SJCRH30 (cell line): ENCODE measurements at places on chromosomes 3 and 15.

- DNase-seq, result no peak
These were observed 22.6 kb downstream of the PLA2G4D start for GRCh38 chr15:42071717-42072116.

- no peak for DNase-seq
These were observed 277.0 kb upstream of the LRRC3B start for GRCh38 chr3:26345613-26346012.

- no peak for DNase-seq
These were observed 50.7 kb downstream of the FAM43A start for GRCh38 chr3:194736277-194736895.

- no peak for DNase-seq
These were observed 136.0 kb downstream of the MECOM start for GRCh38 chr3:169527507-169527906.

DNA sequence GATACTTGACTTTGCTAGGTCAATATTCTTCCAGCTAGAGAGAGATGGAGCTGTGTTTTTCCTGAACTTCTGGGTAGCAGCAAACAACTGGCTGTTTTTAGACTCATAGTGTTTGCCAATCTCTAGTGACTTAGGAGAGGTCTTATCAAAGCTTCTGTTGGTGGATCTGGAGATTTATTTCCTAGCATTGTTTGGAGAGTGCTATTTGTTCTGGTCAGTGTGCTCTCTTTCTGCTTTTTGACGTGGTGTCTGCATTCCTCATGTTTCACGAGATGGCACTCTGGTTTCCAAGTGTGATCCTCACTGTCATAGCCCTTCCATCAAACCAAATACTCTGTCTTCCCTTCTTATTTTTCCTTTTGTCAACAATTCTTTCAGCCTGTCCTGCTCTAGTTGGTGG is 88.6 kb upstream of the DAZL start:
- no peak for DNase-seq

GRCh38 chr15:33971811-33972210 is 3.5 kb downstream of the CHRM5 start:
- no peak for DNase-seq

- DNase-seq, result no peak
These were observed 13.1 kb downstream of the PEAK1 start for GRCh38 chr15:77406846-77407245.

DNA sequence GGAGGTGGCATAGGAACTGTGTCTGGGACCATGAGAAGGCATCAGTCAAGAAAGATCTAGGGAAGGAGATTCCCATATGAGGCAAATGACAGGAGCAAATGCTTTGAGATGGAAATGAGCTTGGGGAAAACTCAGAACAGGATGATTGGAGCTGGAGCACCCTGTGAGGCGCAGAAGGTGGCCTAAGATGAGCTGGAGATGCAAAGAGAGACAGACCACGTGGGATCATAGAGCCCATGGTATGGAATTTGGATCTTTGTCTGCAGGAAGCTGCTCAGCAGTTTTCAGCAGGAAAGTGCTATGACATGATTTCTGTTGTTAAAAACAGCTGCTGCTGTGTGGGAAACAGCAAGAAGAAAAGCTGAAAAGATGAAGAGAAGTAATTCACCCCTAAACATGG is 310.6 kb downstream of the MAGI1 start:
- peak; percentile 5 for DNase-seq

DNA sequence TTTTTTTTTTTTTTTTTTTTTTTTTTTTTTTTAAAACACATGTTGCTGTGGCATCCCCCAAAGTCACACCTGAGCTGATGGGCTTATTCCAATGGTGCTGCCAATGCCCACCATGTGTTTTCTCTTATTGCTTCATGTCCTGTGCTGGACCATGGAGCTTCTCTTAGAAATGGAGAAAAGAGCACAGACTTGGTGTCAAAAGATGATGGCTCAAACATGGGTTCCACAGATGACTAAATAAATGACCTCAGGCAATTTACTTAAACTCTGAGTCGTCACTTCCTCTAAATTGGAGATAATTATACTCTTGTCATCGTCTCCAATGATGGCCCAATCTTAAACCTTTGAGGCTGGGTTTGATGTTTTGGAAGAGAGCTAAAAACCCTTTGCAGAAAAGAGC is 28.1 kb downstream of the CHST2 start:
- DNase-seq, result no peak

GRCh38 chr3:195186041-195186709 is 84.8 kb downstream of the XXYLT1 start:
- no peak for DNase-seq
